ENCODE measurements at places on chromosomes 11 and 22. TPM values are rescaled to one million over a fixed set of nuclear protein-coding genes. Genes with fewer than 3 reads are reported as not detected.

DNA sequence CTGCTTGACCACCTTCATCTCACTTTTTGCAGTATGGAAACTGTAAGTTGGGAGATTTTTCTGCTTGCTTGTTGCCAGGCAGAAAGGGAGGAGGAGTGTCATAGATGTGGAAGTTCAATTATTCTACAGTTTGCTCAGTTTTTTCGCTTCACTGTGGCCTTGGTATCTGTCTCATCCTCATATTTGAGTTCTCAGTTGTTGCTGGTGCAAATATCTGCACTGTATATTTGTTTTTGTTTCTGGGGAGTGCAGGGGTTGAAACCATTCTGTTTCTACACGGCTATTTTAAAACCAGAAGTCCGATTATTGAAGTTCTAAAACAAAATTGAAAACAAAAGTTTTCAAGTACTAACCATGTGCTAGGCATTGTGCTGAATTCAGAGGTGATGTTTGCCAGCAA lies 153.4 kb downstream of the JRKL start:
- DNase-seq: no peak

GRCh38 chr11:76062733-76063132 lies 143.6 kb downstream of the WNT11 start:
- DNase-seq: no peak

DNA sequence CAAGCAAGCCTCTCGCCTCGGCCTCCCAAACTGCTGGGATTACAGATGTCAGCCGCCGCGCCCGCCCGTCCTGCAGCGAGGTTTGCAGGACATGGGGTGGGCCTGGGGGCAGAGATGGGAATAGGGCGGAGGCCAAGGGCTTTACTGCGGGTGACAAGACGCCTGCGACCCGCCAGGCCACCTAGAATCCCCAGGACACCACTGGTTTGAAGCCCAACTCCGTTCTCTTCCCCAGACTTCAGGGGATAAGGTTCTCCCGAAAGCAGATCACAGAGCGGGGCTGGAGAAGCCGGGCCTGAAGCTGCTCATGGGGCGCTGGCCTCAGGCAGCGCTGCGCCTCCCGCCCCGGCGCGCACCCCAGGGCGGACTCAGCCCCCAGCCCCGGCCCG lies 354 bp downstream of the POLR2L start:
- no peak for DNase-seq

GRCh38 chr11:100719809-100720221 lies 32.7 kb downstream of the ARHGAP42 start:
- peak; percentile 73 for DNase-seq

DNA sequence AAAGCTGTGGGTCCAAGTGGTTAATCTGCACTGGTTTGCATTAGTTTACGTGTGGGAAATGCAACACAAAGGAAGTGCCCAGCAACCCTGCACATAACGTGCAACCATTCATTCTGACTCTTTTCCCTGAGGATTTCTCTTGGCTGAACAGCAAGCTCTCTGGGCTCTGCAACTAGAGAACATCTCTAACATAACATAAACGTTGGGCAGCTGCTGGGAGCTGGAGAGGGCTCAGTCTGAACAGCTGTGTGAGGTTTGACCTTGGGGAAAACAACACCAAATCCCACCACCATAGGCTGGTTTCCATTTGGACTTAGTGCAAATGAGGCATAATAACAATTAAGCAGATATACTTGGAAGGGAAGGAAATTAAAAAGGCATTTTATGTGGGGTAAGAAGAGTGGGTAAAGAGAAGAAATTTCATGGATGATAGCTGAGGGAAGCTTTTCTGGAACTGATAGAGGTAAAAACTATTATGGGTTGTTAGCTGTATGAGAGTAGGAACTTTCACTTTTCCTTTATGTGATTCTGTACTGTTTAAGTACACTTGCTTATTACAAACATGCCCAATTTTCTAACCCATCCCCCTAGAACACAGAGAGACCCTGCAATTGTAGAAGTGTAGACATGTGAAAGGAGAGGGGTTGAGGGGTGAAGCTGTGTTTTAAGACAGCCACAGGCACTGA lies 76.2 kb downstream of the SNX19 start:
- no peak for DNase-seq

DNA sequence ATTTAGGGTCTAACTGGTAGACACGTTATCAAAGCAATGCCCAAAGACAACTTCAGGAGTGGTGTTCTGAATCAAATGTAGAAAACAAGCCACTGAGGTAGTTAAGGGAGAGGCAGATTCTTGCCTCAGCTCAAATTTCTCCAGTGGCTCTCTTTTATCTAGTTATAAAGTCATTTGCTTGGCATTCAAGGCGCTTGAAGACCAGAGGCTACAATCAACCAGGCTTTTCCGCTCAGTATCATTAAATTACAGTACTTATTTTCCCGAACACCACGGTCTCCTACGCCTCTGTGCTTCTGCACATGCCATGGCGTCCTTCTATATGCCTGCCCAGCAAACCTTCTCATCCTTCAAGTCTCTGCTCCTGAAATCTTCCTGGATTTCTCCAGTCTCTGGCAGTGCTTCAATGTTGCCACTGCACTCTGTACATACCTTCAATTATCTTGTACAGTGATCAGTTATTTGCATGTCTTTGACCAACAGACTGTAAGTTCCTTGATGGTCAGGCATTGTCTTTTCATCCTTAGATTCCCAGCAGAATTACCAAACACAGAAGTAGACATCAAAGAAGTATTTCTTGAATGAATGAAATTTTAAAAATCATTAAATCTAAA lies 1.4 kb downstream of the POGLUT3 start:
- DNase-seq: no peak

- DNase-seq: no peak
Measured at GRCh38 chr11:2726964-2727363, 27.2 kb upstream of the KCNQ1OT1 start.

- DNase-seq: no peak
Measured at GRCh38 chr11:117146521-117146920, 2.4 kb downstream of the PAFAH1B2 start.

- DNase-seq: peak; percentile 85
Measured at GRCh38 chr11:19595840-19596751, 116.5 kb upstream of the NAV2 start.

DNA sequence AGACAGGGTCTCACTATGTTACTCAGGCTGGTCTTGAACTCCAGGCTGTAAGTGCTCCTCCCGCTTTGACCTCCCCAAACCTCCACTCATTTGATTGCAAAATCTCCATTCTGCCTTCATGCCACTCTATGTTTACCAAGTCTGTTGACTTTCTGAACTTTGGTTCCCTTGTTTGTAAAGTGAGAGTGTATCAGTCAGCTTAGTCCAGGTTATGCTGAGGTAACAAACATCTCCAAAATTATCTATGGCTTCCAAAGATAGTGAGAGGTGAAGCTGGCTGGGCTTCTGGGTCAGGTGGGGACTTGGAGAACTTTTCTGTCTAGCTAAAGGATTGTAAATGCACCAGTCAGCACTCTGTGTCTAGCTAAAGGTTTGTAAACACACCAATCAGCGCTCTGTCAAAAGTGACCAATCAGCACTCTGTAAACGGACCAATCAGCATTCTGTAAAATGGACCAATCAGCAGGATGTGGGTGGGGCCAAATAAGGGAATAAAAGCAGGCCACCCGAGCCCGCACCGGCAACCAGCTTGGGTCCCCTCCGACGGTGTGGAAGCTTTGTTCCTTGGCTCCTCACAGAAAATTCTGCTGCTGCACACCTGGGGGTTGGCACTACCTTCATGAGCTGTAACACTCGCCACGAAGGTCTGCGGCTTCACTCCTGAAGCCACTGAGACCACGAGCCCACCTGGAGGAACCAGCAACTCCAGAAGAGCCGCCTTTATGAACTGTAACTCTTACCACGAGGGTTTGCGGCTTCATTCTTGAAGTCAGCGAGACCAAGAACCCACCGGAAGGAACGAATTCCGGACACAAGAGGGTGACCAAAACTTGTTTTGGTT lies 109.3 kb downstream of the MIAT start:
- no peak for DNase-seq

The OR51I1 gene
- not detected for total RNA-seq

The SOX10 gene
- total RNA-seq: 0.30 TPM

The DEPDC5 gene
- total RNA-seq: 18.1 TPM

The MMP13 gene
- total RNA-seq: not detected

The OR8D1 gene
- not detected for total RNA-seq
